ENCODE measurements at places on chromosomes 4 and X.

- DNase-seq: no peak
Observed at GRCh38 chrX:66203114-66203513, 39.1 kb downstream of the HEPH start.

- DNase-seq: no peak
Observed at GRCh38 chrX:25084446-25084845, 68.7 kb upstream of the ARX start.

GRCh38 chrX:149641835-149642234 lies 10.2 kb upstream of the TMEM185A start:
- no peak for DNase-seq

GRCh38 chr4:2942532-2943363 lies 20.5 kb downstream of the NOP14 start:
- no peak for DNase-seq

DNA sequence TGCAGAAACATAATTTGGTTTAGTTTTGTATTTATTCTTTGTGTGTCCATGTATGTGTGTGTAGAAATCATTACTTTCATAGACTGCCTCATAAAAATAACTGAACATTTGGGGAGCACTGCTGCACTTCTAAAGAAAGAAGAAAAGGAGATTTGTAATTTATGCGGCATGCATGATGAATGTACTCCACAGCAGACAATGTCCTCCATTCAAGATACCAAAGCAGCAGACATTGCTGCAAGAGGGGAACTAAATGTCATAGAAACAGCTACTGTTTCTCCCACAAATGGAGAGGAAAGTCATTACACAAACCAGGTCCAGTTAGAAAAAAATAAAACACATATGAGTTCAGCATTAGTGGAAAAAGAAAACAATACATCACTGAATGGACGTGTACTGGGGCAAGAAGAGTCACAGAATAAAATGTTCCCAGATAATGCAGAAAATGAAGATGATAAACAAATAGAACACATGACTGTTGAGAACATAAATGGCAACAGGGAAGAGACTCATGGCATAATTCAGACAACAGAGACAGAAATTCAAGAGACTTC lies 2.6 kb downstream of the DTHD1 start:
- DNase-seq: no peak

DNA sequence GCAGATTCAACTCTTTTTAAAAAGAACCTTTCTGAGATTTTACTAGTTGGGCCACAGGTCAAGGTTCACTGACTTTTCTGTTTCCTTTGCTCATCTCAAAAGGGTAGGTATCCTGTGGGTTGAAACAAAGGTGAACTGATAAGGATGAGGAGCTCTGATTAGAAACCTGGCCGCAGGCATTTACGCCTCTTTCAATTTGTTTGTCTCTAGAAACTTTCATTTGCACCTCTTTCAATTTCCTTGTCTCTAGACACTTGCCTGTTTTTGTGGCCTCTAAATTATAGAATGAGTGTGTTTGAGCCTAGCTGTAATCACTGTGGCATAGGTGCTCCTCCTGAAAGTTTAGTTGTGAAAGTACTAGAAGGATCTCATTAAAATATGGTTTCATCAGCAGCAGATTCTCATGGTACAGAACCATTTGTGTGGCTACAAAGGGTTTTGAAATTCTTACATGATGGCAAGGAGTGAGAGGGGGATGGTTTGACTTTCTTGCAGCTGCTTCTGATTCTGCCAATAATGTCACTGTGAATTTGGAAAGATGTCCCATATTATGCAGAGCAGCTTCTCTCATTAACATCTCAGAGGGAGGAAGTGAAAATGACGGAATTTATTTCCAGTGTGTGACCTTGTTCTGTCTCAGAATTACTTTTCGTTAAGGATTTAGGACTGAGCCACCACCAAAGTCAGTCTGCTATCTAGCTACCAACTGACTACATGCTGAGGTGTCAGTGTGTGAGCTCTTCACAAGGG lies 142.2 kb downstream of the SH2D1A start:
- no peak for DNase-seq

DNA sequence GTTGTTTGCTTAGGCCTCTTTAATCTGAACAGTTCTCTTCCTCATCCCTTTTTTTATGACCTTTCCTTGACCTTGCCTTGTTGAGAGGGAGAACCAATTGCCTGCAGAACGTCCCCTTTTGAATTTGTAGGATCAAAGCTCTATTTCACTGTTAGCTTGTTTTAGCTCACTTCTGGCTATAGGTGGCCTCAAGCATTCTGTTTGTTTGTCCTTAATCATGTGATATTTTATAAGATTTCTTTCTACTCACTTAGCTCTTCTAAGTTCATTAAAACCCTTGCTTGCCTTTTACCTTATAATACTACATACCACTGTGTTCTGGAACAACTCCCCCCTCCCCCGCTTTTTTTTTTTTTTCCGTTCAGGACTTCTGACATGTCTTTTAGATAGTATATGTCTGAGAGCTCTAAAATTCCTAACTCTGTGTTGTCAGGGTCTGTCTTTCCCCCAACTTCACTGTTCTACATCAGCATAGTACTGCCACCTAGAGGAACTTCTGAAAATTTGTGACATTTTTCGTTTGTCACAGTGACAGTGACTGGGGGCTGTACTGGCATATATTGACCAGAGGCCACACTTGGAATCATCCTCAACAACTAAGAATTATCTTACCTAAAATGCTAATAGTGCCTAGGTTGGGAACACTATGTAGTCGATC lies 128.5 kb downstream of the LARP7 start:
- DNase-seq: peak; percentile 56

DNA sequence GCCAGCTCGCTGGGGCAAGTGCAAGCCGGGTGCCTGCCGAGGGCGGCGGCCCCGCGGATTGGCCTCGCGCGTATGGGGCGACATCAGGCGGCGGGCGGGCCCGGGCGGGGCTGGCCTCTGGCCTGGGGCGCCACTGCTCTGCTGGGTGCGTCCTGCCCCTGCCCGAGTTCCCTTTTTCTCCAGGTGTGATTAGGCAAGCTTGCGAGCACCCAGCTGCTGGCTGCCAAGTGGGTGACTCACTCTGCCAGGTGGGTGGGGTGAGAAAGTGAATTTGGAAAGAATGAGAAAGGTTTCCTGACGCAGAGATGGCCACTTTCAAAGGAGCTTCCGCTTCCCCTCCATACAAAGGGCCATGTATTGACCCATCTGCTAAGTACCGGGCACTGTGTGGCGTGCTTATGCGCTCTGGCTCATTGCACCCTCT lies 32.5 kb downstream of the FGFBP1 start:
- no peak for DNase-seq

GRCh38 chr4:182306792-182307507 lies 63.7 kb downstream of the TENM3 start:
- DNase-seq: peak; percentile 20

- no peak for DNase-seq
Observed at GRCh38 chr4:53127365-53127764, 238.5 kb downstream of the SCFD2 start.

DNA sequence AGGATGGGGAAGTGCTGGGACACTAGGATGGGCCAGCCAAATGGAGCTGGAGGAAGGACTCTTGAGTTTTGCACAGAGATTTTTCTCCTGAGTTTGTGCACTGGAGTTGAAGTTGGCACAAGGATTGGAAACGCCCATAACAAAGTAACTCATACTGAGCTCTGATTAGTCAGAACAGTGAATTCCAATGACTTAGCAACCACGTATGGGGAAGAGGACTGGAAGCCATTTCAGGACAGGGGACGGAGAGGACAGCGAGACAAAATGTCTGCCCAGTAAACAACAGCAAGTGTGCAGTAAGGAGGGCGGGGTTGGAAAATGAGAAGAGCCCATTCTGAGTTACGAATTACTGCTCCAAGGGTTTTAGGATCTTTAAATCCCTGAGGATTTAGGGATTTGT lies 5.9 kb downstream of the RIPPLY1 start:
- peak; percentile 74 for DNase-seq

DNA sequence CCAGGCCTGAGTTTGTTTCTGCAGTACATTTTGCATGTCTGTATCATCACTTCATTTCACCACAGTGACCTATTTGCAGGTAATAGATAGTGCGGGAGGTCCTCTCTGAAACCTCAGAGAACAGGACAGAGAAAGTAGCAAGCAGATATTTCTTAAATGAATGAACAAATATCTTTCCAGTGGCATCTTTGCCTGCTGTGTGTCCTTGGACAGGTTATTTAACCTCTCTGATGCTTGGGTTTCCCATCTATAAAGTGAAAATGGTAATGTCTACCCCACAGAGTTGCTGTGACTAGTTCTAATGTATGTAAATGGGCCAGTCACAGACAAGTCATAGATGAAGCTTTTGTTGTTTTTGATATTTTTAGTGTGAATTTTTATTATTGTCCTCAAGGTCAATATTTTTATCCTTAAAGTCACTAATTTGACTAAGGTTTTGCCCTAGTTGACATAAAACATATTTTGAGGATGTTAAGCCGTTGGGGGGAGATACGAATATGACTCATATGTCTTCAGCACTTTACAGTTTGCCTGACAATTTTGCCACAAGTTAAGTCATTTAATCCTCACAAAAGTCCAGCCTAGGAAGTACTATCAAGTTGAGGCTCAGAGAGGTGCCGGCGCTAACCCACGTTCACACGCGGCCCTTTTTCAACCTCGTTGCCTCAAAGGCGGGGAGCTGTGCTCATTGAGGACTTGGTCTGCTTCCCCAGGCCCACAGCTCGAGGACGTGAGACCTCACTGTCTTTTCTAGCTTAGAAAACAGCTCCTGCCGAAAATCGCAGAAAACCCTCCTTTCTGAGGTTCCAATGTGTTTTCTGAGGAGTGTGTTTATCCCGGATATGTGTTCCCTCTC lies 126.7 kb upstream of the STX18 start:
- DNase-seq: no peak

- DNase-seq: no peak
Observed at GRCh38 chrX:150229481-150229880, 133.6 kb upstream of the MAMLD1 start.

DNA sequence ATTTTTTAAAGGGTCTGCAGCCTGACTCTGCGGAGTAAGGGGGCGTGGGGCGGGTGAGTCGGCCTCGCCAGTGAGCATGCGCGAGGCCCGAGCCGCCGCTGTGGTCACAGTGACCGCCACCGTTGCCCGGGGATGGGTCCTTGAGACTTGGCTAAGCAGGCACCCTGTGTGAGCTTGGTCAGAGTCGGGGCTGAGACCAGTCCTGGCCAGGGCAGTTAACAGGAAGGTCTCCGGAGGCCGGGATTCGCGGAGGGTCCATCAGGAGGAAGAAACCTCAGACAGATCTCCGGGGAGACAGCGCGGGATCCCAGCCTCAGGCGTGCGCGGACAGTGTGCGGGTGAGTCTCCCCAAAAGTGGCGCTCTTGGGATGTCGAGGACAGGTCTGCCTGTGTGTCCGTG lies 1384.4 kb upstream of the PCDH10 start:
- DNase-seq: no peak

GRCh38 chrX:109848461-109849050 lies 115.5 kb upstream of the ACSL4 start:
- no peak for DNase-seq

DNA sequence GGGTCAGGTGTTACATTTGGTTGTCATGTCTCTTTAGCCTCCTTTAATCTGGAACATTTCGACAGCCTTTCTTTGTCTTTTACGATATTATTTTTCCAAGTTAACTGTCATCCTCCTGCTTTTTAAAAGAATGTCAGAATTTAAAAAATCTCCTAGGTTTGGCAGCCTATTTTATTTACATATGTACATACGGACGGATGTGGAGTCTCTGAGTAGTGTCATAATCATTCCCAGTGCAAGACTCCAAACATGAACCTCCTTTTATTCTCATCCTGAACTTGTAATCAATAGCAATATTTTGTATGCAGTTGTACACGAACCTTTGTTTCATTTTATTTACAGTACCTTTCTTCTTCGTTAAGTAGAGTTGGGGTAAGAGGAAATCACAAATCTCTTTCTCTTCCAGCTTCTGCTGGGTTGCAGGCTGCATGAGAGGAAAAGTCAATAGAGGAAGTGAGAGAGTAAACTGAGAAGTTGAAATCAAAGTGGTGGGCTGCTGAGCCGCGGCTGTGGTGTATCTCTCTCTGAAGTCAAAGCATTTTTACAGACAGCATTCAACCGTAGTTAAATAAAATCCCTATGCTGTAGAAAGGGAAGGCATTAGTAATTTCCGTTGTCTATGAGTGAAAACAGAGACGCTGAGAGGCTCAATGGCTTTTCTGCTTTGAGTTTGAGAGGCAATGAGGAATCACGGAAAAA lies 53.9 kb upstream of the RPS6KA3 start:
- no peak for DNase-seq

GRCh38 chrX:40721489-40722106 lies 13.7 kb downstream of the MED14 start:
- DNase-seq: no peak

- DNase-seq: no peak
Observed at GRCh38 chr4:83609365-83609764, 73.5 kb downstream of the GPAT3 start.

GRCh38 chrX:64885850-64886249 lies 90.4 kb downstream of the ZC4H2 start:
- DNase-seq: peak; percentile 10

DNA sequence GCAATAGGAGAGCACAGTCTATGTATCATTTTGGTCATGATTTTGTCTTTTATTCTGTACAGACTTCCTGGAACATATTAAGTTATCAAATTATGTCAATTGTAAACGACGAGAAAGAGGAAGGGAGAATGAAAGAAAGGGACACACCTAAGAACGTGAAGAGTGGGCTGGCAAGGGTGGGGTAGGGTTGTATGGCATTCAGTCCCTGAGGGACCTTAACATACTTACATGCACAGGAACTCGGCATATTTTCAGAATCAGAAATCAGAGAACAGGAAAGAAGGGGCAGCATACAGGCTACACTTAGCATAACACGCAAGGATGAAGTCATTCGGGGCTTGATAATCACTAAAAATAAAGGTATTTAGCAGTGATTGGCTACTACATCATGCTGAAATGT lies 1375.0 kb upstream of the ADGRL3 start:
- no peak for DNase-seq

GRCh38 chr4:9969526-9970398 lies 51.5 kb downstream of the SLC2A9 start:
- no peak for DNase-seq

- no peak for DNase-seq
Observed at GRCh38 chr4:74715706-74716435, 78.5 kb downstream of the BTC start.

DNA sequence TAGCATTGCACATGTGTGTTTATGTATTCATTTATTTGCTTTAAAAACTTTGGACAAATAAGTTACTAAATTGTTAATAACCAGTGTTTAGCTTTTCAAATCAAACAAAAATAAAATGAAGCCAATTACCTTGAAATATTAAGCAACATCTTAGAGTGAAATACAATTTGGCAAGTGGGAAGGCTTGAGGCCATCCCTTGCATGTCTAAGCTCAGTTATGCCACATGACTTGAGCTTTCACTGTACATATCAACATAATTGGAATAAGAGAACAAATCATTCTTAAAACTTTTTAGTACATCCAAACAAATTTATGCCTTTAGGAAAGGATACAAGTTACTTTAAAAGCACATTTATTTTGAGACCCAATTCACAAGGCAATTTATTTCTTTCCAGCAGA lies 640.6 kb downstream of the SPRY1 start:
- no peak for DNase-seq
